ENCODE measurements at places on chromosomes 7 and 10.
A peak's percentile ranks its signal among the peaks of the same experiment; 100 is the strongest.

- peak; percentile 89 for DNase-seq
These were observed 2.2 kb upstream of the GRIFIN start for GRCh38 chr7:2478399-2478785.

DNA sequence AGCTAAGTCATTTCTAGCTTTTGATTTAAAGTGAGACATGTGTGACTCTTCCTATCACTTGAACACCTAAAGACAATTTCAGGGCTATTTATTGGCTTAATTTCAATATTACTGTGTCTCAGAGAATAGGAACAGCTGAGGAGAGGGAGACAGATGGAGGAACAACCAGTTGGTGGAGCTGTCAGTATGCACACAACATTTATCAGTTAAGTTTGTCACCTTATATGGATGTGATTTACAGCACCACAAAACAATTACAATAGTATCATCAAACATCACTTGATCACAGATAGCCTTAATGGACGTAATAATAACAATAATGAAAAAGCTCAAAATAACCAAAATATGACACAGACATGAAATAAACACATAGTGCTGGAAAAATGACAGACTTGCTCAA lies 129.6 kb downstream of the NPSR1 start:
- DNase-seq, result no peak

DNA sequence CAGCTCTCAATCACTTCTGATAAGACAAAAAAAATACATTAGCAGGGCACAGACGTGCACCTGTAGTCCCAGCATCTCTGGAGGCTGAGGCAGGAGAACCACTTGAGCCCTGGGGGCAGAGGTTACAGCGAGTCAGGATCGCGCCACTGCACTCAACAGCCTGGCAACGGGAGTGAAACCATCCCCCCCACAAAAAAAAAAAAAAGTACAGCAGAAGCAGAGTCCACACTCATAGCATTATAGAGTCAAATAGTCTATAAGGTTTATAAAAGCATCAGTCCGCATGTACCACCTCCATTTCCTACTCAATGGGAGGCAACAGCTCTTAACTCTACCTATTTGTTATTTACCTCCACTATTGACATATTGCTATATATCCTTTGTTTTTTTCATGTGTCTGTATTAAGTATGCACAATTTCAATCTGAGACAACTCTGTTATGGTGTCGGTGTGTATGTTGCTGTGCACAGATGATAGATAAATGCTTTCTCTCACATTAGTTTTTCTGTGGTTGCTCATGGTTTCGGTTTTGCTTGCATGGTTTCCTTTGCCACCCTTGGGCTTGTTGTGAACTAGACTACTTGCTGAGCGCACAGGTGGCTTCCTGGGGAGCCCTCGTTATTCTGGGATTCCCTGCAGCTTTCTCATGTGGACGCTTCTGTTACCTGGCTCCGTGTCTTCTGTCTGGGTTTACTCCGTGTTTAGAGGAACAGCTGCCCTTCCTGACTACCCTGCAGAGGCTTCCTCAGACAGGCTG lies 40.4 kb downstream of the PROSER2 start:
- DNase-seq, result no peak

- no peak for DNase-seq
These were observed 139.5 kb upstream of the RHEB start for GRCh38 chr7:151659219-151659618.

- DNase-seq, result peak; percentile 13
These were observed 82.2 kb downstream of the RAB11FIP2 start for GRCh38 chr10:117964536-117964935.

GRCh38 chr10:126317751-126318150 lies 70.5 kb downstream of the ADAM12 start:
- DNase-seq, result no peak

DNA sequence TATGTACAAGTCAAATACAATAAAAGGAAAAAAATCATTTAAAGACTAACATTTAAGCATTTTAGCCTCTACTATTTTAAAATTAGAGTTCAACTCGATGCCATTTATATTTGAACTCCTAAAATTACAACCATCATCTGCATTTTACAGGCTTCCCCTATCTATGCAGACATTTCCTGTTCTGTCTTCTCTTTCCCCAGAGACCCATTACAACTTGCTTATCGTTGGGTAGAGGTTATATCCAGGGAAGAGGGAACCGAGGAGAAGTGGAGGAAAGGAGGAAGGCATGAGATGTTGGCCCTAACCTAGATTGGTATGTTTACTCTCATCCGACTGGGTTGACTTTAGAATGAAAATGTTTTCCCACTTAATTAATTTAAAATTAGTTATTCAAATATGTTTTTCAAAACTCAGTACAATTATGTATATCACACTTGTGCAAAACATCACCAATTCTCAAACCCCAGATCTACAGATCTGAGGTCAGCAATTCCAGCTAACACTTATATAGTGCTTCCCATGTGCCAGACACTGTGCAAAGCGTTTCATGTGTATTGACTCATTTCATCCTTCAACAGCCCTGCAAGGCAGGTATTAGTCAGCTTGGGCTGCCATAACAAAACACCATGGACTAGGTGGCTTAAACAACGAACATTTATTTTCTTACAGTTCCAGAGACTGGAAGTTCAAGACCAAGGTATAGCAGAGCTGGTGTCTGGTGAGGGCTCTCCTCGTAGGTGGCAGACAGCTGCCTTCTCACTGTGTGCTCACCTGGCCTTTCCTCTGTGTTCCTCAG lies 27.3 kb upstream of the HERPUD2 start:
- no peak for DNase-seq

GRCh38 chr10:57395923-57396322 lies 871.8 kb downstream of the IPMK start:
- DNase-seq, result no peak

GRCh38 chr7:52917982-52918578 lies 117.4 kb upstream of the POM121L12 start:
- peak; percentile 1 for DNase-seq

All from GM23248 (cell line).